NCI-H82 (cell line): ENCODE measurements at places on chromosomes 2 and 18.

DNA sequence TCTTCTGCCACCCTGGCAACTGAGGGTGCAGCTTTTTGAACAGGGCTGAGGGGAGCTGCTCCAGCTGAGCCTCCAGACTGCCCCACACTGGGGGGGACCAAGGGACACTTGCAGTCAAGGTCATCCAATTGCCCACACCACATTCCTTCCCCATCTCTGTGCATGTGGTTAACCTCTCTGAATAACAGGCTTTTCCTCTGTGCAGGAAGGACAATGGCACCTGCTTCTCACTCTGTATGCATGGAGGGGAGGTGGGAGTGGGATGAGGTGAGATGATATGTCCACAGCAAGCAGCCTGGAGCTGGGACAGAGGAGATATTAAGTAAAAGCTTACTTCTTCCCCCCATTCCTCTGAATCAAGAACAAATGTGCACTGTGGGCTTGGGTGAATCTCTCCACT lies 39.1 kb upstream of the TEX51 start:
- DNase-seq = no peak

GRCh38 chr18:59861009-59861408 lies 38.8 kb upstream of the PMAIP1 start:
- no peak for DNase-seq

DNA sequence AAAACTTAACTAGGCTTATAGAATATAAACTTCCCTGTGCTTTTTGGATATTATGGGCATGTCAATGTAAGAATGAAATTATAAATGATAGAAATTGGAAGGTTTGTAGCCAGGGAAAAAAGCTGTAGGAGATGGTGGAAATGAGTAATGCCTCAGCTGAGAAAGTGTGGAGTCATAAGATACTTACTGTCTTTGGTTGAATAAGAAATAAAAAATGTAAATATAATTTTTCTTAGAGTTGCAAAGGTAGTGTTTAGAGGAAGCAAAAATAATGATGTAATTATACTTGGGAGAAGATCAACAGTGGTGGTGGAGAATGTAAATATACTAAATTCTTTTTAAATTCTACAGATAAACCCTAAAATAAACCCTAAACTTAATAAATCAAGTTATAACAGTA lies 26.2 kb upstream of the RND3 start:
- no peak for DNase-seq

DNA sequence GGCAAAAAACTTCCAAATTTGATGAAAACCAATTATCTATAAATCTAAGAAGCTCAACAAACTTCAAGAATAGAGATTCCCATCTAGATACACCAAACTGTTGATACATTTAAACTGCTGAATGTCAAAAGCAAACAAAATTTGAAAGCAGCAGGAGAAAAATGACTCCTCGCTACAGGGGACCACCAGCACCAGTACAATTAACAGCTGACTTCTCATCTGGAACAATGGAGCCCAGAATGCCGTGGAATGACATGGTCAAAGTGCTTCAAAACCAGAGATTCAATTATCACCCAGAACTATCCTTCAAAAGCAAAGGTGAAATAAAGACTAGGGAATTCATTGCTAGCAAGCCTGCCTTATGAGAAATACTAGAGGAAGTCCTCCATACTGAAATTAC lies 11.6 kb downstream of the SRSF7 start:
- no peak for DNase-seq

DNA sequence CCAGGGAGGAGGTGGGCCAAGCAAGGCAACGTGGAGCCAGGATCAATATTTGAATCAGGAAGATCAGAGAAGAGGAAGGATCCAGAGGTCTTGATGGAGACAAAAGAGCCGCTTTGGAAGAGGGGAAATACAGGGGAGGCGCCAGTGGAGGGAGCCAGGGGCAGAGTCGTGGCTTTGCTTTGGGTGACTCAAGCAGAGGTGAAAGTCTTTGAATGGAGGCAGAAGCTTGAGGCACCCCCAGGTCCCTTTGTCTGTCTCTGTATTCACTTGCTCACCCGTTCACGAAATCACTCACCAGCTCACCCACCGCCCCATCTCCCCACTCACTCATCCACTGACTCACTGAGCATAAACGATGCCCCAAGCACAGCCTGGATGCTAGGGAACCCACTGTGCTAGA lies 134.1 kb downstream of the ACOXL start:
- DNase-seq = no peak

DNA sequence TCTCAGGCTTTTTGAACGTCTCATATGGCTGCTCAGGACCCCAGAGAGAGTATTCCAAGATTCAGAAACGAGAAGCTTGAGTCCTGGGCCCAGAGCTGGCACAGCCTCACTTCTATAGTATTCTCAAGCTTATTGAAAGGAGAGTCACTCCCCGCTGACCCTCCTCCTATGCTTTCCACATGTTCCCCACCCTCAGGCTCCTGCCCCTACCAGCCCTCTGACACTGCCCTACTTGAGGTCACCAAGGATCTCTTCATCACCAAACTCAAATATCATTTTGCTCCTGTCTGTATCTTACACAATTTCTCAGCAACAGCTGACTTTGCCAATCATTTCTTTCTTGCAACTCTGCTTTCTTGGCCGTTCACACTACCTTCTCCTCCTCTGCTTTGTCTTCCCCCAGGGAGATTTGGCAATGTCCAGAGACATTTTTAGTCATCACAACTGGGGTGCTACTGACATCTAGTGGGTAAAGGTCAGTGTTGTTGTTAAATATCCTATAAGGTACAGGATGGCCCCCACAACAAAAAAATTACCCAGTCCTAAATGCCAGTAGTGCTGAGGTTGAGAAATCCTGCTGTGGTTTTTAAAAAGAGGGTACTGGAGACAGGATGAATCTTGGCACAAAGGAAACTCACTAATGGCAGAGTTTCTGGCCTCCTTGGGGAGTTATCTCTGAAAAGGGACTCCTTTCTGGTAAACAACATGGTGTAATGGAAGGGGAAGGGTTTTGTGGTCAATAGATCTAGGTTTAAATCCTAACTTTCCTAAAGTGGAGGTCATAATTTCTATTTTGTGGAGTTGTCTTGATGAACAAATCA lies 26.9 kb upstream of the INSIG2 start:
- peak; percentile 26 for DNase-seq

DNA sequence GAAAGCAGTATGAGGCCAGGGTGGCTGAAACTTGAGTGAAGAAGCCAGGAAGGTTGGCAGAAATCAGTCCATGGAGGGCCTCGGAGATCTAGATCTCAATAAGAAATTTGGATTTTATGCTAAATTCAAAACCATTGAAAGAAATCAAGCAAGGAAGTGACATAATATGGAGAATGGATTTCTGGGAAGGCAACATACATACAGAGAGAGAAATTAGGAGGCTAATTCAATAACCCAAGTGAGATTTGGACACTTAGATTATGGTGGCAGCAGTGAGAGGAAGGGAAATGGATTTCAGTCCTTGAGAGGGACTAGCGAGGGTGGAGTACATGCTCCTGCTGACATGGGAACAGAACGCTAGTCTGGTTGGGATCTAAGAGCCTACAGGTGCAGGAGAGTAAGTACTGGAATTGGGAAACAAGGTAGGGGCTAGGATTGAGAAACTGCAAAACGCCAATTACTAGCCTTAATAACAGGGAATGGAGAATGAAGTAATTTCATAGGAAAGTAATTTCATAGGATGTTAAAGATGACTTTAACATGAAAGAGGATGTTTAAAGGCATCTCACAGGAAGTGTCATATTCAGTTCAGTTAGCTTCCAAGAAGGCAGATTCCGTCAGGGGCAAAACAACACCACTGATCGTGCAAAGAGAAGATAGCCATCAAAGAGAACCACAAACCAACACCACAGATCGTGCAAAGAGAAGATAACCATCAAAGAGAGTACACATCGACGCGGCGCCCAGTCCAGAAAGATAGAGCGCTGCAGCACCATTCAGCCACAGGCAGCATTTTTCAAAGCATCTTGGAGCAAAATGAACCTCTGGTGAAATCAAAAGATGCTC lies 27.2 kb downstream of the CDKL4 start:
- no peak for DNase-seq

GRCh38 chr18:26322890-26323653 lies 96.8 kb downstream of the TAF4B start:
- DNase-seq = no peak
